Activated naive CD4-positive, alpha-beta T cell treated with anti-CD3 and anti-CD28 coated beads, Interleukin-2, amount 10 ng/mL, durations not matched to agents 7 days and 5 days (primary cell): ENCODE measurements at places on chromosomes 7 and 10.
A peak's percentile ranks its signal among the peaks of the same experiment; 100 is the strongest.

GRCh38 chr7:148964483-148965267, 63.6 kb downstream of the PDIA4 start:
- peak overlapping the region; percentile 42 for H3K27ac ChIP-seq
- peak overlapping the region; percentile 89 for H3K4me3 ChIP-seq
- H3K4me1 ChIP-seq, result peaks cover 34% of the 10 kb centered on the region
- no peak for DNase-seq
- H3K36me3 ChIP-seq, result no peaks in the 10 kb centered on the region

DNA sequence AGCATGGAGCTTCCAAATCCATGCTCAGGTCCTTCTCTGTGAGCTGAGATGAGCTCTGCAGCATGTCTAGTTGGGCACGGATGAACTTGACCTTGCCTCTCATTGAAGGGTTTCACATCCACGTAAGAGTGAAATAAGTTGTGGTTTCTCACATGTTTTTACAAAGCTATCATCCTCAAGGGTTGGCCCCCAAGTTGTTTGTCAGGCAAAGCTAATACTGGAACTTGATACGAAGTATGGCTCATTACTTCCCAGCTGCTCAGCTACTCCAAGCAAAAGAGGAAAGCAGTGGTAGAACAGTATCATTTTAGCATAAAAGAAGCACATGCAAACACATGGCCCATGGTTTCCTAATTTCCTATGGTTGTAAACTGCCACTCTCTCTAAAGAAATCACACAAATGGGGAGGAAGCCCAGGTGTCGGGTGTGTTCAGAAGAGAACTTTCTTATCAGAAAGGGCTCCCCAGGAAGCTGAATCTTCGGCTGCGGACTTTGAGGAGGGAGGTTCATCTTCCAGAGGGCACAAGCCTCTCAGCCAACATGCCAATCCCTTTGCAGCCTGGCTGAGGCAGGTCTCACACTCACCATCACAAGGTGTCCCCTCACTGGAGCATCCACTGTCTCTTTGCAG, 45.3 kb downstream of the PDLIM1 start:
- H3K4me3 ChIP-seq, result no peak overlapping the region
- H3K4me1 ChIP-seq, result peaks cover 20% of the 10 kb centered on the region
- H3K36me3 ChIP-seq, result no peaks in the 10 kb centered on the region
- DNase-seq, result no peak
- no peak overlapping the region for H3K27ac ChIP-seq

DNA sequence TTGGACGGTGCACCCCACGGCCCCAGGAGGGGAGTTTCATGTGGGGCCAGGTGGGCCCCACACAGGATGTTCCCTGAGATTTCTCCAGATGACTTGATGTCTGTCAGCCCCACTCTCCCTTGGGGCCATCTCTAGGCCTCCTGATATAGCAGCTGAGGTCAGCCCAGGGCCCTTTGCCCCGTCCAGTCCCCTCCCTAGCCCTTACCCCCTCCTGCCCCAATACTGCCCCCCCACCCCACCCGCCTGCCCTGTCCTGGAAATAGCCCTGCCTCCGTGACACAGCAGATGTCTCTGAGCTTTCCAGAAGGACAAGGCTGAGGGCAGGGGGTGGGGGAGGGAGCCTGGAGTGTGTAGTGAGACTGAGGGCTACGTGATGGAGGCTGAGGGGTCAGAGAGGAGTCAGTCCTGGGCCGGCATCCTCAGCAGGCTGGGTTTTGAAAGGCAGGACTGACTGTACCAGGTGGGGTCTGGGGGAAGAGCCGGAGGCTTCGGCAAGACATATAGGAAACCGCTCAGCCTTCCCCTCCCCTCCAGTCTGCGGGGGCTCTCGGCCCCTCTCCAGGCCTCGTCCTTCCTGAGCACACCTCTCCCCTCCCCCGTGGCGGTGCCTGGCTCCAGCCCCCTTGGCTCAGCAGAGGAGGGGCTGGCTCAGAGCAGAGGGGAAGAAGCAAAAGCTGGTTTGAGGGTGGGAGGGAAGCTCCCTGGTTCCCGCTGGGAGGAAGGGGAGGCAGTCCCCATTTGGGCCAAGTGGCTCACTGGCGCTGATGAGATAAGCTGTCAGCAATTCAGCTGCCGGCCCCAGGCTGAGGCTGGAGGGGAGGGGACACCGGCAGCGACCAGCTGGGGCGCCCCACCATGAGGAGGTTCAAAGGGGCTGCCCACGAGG, 2.0 kb downstream of the FLNC start:
- peaks cover 14% of the 10 kb centered on the region for H3K4me1 ChIP-seq
- H3K4me3 ChIP-seq, result no peak overlapping the region
- peaks cover 74% of the 10 kb centered on the region for H3K27me3 ChIP-seq
- H3K27ac ChIP-seq, result no peak overlapping the region
- DNase-seq, result no peak

DNA sequence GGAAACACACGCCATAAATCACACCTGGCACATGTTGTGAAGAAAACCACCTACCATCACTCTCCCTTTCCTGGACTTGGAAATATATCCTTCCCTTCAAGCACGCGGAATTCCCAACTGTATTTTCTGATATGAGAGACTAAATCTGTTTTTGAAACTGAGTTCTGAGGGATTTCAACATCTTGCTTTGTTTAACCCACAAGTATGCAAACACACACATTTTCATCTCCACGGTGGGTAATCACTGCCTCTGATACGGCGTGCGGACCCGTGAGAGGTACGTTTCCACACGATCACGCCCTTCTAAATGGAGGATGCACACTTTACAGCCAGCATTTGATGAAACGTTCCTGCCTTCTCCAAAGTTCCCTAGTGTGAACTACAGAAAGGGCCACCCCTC, 83.4 kb downstream of the ZRANB1 start:
- no peaks in the 10 kb centered on the region for H3K4me1 ChIP-seq
- no peak for DNase-seq
- H3K4me3 ChIP-seq, result no peak overlapping the region
- H3K36me3 ChIP-seq, result no peaks in the 10 kb centered on the region
- H3K27ac ChIP-seq, result no peak overlapping the region

GRCh38 chr10:31678575-31679516, 249.8 kb downstream of the ARHGAP12 start:
- no peak overlapping the region for H3K27ac ChIP-seq
- H3K36me3 ChIP-seq, result no peaks in the 10 kb centered on the region
- H3K4me3 ChIP-seq, result no peak overlapping the region
- no peaks in the 10 kb centered on the region for H3K27me3 ChIP-seq
- DNase-seq, result no peak

GRCh38 chr7:23357190-23358093, 58.3 kb downstream of the MALSU1 start:
- no peak overlapping the region for H3K4me3 ChIP-seq
- DNase-seq, result no peak
- H3K27ac ChIP-seq, result no peak overlapping the region
- peaks cover 22% of the 10 kb centered on the region for H3K4me1 ChIP-seq

DNA sequence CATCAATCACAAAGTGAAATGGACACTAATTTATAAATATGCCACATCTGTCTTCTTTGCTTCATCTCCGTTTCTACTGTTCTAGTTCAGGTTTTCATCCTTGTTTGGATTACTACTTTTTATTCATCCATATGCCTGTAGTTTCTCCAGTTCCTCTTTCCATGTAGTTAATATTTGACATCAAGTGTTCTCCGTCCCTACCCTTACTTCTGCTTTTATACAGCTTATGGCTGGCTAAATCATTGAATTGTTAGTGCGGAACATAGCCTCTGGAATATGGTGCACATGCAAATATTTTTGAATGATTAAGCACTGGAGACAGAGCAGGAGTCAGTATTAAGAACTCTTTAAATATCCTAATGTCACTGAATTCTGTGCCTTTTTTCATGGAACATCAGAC, 230.0 kb upstream of the PPP1R3A start:
- no peak overlapping the region for H3K27ac ChIP-seq
- H3K4me3 ChIP-seq, result no peak overlapping the region
- peaks cover 3% of the 10 kb centered on the region for H3K27me3 ChIP-seq
- H3K36me3 ChIP-seq, result no peaks in the 10 kb centered on the region
- DNase-seq, result no peak
- no peaks in the 10 kb centered on the region for H3K4me1 ChIP-seq

DNA sequence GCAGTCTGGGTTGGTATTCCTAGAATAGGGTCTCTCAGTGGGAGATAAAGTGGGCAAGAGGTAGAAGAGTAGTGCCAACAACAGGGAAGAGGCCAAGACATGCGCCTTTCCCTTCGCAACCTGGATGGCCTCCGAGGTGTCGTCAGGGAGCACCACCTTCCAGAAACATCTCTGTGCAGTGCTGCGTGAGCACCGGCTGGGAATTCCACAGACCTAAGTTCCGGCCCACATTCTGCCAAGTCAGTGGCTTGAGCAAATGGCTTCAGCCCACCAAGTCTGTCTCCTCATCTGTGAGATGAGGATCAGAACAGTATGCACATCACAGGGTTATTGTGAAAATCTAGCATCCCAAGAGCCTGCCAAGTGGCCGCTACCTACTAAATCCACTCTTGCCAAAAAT, 40.6 kb downstream of the CCDC3 start:
- H3K4me1 ChIP-seq, result no peaks in the 10 kb centered on the region
- no peaks in the 10 kb centered on the region for H3K27me3 ChIP-seq
- no peak overlapping the region for H3K4me3 ChIP-seq
- no peak overlapping the region for H3K27ac ChIP-seq
- no peak for DNase-seq

DNA sequence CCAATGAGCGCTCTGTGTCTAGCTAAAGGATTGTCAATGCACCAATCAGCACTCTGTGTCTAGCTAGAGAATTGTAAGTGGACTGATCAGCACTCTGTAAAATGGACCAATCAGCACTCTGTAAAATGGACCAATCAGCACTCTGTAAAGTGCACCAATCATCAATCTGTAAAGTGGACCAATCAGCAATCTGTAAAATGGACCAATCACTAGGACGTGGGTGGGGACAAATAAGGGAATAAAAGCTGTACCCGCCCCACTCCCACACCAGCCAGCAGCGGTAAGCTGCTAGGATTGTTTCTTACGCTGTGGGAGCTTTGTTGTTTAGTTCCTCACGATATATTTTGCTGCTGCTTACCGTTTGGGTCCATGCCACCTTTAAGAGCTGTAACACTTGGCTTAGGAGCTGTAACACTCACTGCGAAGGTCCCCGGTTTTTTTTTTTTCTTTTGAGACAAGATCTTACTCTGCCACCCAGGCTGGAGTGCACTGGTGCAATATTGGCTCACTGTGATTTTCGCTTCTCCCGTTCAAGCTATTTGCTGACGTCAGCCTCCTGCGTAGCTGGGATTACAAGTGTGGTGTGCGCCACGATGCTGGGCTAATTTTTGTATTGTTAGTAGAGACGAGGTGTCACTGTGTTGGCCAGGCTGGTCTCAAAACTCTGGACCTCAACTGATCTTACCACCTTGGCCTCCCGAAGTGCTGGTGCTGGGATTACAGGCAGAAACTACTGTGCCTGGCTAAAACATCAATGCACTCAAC, 184.8 kb downstream of the PTPN20 start:
- no peak for DNase-seq

GRCh38 chr10:92575961-92576360, 2.1 kb upstream of the IDE start:
- DNase-seq, result no peak
- H3K27ac ChIP-seq, result no peak overlapping the region
- H3K4me1 ChIP-seq, result peaks cover 28% of the 10 kb centered on the region

DNA sequence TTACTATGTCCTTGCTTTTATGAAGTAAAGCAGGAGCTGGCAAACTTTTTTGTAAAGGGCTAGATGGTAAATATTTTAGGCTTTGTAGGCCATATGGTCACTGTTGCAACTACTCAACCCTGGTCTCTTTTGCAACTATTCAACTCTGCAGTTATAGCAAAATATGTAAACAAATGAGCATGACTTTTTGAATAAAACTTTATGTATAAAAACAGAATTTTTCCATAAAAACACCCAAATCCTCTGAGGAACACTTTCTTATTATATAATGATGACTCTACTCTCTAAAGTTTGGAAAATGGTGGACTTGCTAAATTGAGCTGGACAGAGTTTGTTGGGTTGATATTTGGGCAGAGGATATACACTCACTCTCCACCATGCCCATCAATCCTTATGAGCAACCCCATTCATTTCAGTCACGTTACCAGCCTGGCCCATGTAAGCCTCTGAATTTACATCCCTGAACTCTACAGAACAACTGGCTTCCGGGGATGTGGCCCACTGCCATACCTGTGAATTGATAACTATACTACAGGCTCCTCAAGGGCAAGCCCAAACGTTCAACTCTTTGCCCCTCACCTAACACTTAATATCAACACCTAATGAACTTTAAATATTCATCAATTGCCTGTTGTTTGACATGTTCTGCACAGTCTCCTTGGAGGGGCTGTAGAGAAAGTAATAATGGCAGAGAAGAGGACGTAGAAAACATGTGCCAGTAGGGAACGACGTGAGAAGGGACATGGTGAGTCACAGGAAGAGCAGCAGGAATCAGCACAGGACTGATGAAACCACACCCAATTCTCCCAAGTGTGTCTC, 37.6 kb downstream of the SGMS1 start:
- H3K36me3 ChIP-seq, result peaks cover 13% of the 10 kb centered on the region
- H3K4me1 ChIP-seq, result no peaks in the 10 kb centered on the region
- no peaks in the 10 kb centered on the region for H3K27me3 ChIP-seq
- H3K4me3 ChIP-seq, result no peak overlapping the region
- DNase-seq, result no peak
- no peak overlapping the region for H3K27ac ChIP-seq

DNA sequence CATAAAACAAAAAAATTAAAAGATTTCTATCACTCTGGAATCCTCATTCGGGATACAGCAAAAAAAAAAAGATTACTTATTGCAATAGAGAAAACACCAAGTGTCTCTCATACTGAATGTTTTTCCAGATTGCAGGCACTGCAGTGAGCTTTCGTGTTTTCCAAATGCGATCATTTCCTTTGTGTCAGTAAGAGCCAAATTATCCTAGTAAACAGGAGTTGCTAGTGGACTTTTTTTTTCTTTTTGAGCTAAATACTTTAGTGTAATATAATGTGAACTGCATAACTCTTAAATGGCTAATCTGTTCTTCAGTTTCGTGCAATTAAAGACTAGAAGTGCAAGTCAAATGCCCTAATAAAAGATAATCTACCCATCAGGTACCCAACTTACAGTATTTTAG, 44.4 kb upstream of the TOMM7 start:
- peaks cover 8% of the 10 kb centered on the region for H3K4me1 ChIP-seq
- no peak overlapping the region for H3K27ac ChIP-seq
- peaks cover 13% of the 10 kb centered on the region for H3K36me3 ChIP-seq

DNA sequence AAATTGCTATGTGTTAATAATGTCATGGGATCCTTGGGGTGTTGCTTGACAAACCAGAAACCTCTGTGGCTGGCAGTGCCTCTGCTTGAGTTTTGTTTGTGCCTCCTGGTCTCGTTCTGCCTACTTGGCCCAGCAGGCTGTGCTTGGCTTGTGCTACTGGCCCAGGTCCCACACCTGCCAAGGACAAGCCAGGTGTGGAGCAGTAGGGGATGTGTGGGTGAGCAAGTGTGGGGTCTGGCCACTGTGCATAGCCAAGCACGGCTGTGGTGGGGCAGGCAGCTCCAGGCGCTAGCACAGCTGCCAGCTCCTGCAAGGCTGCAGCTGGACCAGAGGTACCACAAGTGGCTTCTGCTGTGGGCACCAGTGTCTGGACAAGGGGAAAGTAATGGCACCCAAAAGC, 149.6 kb upstream of the HGF start:
- H3K4me3 ChIP-seq, result no peak overlapping the region
- H3K36me3 ChIP-seq, result no peaks in the 10 kb centered on the region
- H3K27me3 ChIP-seq, result no peaks in the 10 kb centered on the region
- no peak for DNase-seq
- no peaks in the 10 kb centered on the region for H3K4me1 ChIP-seq

- H3K27me3 ChIP-seq, result peaks cover 22% of the 10 kb centered on the region
- no peaks in the 10 kb centered on the region for H3K4me1 ChIP-seq
- H3K36me3 ChIP-seq, result no peaks in the 10 kb centered on the region
- H3K4me3 ChIP-seq, result no peak overlapping the region
Measured at GRCh38 chr7:44497155-44498027, 6.9 kb upstream of the NUDCD3 start.
